ENCODE measurements at places on chromosomes 5 and 9. TPM values are rescaled to one million over a fixed set of nuclear protein-coding genes. Genes with fewer than 3 reads are reported as not detected.

Gene TLE4
- 66.8 TPM for polyA plus RNA-seq

Gene PBX3
- polyA plus RNA-seq: 28.7 TPM

Gene CORO2A
- polyA plus RNA-seq: 2.6 TPM

Gene ST6GALNAC6
- polyA plus RNA-seq: 50.6 TPM

Gene AK1
- polyA plus RNA-seq: 44.7 TPM

Gene ALG2
- 45.6 TPM for polyA plus RNA-seq

Gene AOPEP
- 59.4 TPM for polyA plus RNA-seq

Gene PCDHGB4
- 6.2 TPM for polyA plus RNA-seq

Gene SEMA5A
- polyA plus RNA-seq: 44.8 TPM

Gene TMOD1
- 1.6 TPM for polyA plus RNA-seq

- no peak for DNase-seq
Measured at GRCh38 chr9:127773272-127773671, 5.2 kb downstream of the SH2D3C start.

- DNase-seq: no peak
Measured at GRCh38 chr5:96324708-96325107, 108.3 kb downstream of the PCSK1 start.

- no peak for DNase-seq
Measured at GRCh38 chr5:14721990-14722656, 57.6 kb downstream of the OTULIN start.

DNA sequence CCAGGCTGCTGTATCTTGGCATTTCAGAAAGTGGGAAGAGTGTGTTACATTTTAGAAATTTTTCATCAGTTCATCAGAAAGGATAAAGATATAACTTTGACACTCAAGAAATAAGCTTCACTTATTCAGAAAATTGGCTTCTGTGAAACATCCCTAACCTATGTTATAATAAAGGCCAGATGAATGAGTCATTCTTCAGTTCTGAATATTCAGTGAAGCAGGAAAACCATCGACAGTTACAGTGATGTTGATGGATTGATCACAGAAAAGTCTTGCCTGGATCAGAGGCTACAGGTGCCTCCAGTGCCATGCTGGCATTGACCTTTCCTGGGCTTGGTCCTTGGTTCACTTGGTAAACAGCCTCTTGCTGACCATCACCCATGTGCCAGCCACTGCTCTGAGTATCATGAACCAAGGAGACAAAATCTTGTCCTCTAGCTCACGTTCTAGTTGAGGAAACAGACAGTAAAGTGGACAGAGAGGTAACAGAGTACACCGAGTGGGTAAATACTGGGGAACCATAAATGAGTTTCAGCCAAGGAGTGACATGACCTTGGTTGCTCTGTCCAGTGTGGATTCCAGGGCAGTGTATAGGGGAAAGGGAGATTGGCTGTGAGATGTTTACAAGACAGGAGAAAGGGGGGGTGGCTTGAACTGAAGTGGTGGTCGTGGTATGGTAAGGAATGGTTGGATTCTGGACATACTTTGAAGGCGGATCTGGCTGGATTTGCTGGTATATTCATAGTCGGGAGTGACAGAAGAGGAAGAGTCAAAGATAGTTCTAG lies 98.6 kb downstream of the AMBP start:
- DNase-seq: no peak

GRCh38 chr9:126503333-126504085 lies 110.2 kb upstream of the LMX1B start:
- DNase-seq: no peak

DNA sequence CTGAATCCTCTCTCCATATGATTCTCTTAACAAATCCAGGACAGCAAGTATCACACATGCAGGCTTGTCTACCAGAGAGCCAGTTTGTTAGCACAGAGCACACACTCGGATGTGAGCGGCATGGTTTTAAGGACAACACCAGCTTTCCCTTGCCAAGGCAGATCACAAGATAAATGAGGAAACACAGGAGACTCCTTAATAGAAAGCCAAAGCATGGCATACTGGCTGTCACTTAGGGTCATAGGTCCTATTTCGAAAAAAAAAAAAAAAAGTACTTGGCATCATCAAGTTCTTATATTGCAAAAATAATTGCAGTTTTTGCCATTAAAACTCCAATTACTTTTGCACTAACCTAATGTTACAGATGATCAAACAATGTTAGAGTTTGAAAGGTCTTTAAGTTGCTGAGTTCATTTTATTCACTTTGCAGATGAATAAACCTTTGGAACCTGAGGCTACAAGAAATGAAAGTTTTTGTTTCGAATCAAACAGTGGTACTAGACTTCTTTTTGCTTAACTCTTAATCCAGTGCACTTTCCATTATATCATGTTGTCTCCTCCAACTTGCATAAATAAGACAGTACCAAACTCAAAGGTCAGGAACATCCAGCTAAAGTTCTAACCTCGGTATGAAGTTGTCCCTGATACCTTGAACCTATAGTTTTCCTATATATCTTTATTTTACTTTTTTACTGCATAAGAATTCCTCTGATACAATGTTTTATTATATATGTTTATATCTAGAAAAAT lies 138.5 kb downstream of the MPDZ start:
- no peak for DNase-seq

GRCh38 chr9:82363198-82363597 lies 374.6 kb downstream of the SPATA31D1 start:
- DNase-seq: no peak

GRCh38 chr5:138632900-138633489 lies 57.8 kb upstream of the HSPA9 start:
- peak; percentile 78 for DNase-seq

GRCh38 chr5:133582971-133583370 lies 29.4 kb downstream of the FSTL4 start:
- DNase-seq: no peak

- no peak for DNase-seq
Measured at GRCh38 chr5:122062205-122062604, 15.9 kb downstream of the LOX start.

GRCh38 chr9:84271531-84271900 lies 69.0 kb downstream of the SLC28A3 start:
- DNase-seq: peak; percentile 84

- DNase-seq: no peak
Measured at GRCh38 chr5:111730659-111731382, 26.2 kb downstream of the NREP start.

- DNase-seq: no peak
Measured at GRCh38 chr5:34603378-34603777, 52.8 kb upstream of the RAI14 start.

GRCh38 chr9:34555936-34556525 lies 33.2 kb upstream of the ENHO start:
- no peak for DNase-seq

DNA sequence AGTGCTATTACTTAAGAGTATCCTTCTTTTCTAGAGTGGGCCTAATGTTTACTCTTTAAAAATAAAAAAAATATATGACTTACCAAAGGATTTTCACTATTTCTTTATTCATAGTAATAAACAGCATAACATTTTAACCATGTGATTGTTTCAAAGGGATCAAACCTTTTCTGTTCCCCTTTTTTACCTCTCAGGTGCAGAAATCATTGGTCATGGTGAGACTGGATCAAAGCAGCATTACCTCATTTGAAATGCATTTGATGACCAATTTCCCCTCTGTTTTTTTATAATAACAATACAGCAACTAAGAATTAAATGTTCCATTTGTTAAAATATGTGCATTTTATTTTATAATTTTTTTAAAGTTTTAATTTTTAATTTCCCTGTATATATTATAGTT lies 598.0 kb upstream of the RGMB start:
- no peak for DNase-seq

- DNase-seq: no peak
Measured at GRCh38 chr9:98104445-98104881, 14.6 kb downstream of the TRIM14 start.

DNA sequence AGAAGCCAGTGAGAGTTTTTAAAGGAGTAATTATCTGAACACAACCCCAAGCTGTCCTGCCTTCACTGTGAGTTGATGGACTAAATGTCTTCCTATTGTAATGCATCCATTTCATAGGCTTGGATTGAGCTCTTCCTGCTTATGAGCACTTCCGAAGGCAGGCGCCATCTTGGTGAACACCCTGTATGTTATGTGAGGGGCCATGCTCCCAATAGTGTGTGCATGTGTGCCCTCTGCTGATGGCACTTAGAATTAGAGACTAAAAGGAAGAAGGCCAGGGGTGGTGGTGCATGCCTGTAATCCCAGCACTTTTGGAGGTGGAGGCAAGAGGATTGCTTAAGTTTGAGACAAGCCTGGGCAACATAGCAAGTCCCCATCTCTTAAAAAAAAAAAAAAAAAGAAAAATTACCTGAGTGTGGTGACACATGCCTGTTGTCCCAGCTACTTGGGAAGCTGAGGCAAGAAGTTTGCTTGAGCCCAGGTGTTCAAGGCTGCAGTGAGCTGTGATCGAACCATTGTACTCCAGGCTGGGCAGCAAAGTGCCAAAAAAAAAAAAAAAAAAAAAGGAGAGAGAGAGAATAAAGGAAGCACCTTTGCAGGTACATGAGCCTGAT lies 65.0 kb downstream of the C9orf152 start:
- DNase-seq: no peak

DNA sequence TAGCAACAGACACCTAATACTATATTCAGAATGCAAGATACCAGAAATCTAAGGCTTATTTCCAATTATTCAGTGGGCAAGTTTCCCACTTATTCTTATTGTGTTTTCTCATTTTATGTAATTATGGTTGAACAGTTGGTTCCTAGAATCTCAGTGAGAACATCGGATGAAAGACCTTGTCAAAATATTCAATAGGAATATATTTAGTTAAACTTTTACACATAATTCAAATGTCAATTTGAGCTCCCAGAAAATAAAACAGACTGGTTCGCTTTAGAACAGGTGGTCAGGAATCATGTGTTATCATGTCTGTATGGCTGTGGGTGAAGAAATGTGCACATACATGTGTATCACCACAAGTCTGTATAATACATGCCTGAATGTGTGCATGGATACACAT lies 447.8 kb downstream of the MED10 start:
- no peak for DNase-seq

- DNase-seq: no peak
Measured at GRCh38 chr5:87268970-87269377, 1.3 kb downstream of the RASA1 start.

GRCh38 chr5:135079099-135079681 lies 45.2 kb upstream of the PITX1 start:
- no peak for DNase-seq

- DNase-seq: no peak
Measured at GRCh38 chr5:135644816-135645215, 66.0 kb upstream of the CXCL14 start.

GRCh38 chr5:136039202-136039601 lies 10.4 kb downstream of the TGFBI start:
- DNase-seq: no peak

- no peak for DNase-seq
Measured at GRCh38 chr5:103094737-103095136, 25.2 kb downstream of the GIN1 start.

- DNase-seq: no peak
Measured at GRCh38 chr5:30781643-30782042, 411.8 kb upstream of the CDH6 start.

- peak; percentile 96 for DNase-seq
Measured at GRCh38 chr5:141560725-141561483, 57.9 kb downstream of the DIAPH1 start.

GRCh38 chr5:132868754-132869153 lies 2.3 kb downstream of the UQCRQ start:
- no peak for DNase-seq
